HepG2 (cell line): ENCODE measurements at places on chromosomes 16 and 17. TPM values are rescaled to one million over a fixed set of nuclear protein-coding genes. Genes with fewer than 3 reads are reported as not detected.

- H3K27ac ChIP-seq, result peak overlapping the region; percentile 97
- peak overlapping the region; percentile 96 for H3K4me3 ChIP-seq
- H3K4me1 ChIP-seq, result peaks cover 44% of the 10 kb centered on the region
- no peaks in the 10 kb centered on the region; the same call in 2 of the 3 replicates for H3K27me3 ChIP-seq
- DNase-seq, result peak; percentile 100
- H3K36me3 ChIP-seq, result peaks cover 25% of the 10 kb centered on the region
Measured at GRCh38 chr17:39738983-39739884, 1.5 kb downstream of the GRB7 start.

The RASL10B gene
- 11.0 TPM in 2 replicates for total RNA-seq

The LLGL2 gene
- 53.9 and 86.7 TPM in 2 replicates for total RNA-seq

The WSCD1 gene
- 2.2 and 2.7 TPM in 2 replicates for total RNA-seq

- H3K4me1 ChIP-seq, result no peaks in the 10 kb centered on the region
- H3K4me3 ChIP-seq, result no peak overlapping the region
- peaks cover 3% of the 10 kb centered on the region for H3K36me3 ChIP-seq
Measured at GRCh38 chr16:72429671-72430081, 257.7 kb upstream of the PMFBP1 start.

The RTN4RL1 gene
- not detected in 2 replicates for total RNA-seq

The MYH1 gene
- total RNA-seq, result not detected in 2 replicates

The LPCAT2 gene
- 7.7 and 9.9 TPM in 2 replicates for total RNA-seq

The OXLD1 gene
- 34.9 and 37.5 TPM in 2 replicates for total RNA-seq

GRCh38 chr17:50356892-50357510 is 11.1 kb downstream of the XYLT2 start:
- H3K27me3 ChIP-seq, result no peaks in the 10 kb centered on the region
- no peak for DNase-seq
- no peak overlapping the region for H3K4me3 ChIP-seq

DNA sequence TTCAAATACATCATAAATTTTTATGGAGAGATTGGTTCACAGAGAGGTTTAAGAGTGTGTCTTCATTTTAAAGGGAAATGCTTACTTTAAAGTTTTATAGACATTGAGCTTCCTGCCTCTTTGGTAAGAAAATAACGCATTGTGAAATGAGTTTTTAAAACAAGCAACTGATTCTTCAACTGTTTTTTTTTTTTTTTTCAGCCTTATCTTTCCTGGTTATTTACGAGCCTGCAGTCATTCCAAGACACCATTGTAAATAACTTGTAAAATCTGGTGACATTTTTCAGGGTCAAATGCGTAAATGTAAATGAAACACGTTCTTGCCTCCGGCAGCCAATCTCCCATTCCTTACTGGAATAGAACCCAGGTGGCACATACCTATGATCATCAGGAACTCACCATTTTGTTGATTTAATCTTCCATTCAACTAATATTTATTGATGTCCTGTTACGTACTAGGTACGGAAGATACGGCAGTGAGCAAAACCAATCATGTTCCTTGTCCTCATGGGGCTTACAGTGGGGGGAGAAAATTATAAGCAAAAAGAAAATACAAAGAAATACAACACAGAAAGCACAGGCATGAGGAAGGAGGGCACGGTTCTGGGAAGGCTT is 33.2 kb upstream of the CDYL2 start:
- no peaks in the 10 kb centered on the region for H3K36me3 ChIP-seq
- no peak for DNase-seq
- H3K27me3 ChIP-seq, result no peaks in the 10 kb centered on the region
- no peak overlapping the region for H3K27ac ChIP-seq

DNA sequence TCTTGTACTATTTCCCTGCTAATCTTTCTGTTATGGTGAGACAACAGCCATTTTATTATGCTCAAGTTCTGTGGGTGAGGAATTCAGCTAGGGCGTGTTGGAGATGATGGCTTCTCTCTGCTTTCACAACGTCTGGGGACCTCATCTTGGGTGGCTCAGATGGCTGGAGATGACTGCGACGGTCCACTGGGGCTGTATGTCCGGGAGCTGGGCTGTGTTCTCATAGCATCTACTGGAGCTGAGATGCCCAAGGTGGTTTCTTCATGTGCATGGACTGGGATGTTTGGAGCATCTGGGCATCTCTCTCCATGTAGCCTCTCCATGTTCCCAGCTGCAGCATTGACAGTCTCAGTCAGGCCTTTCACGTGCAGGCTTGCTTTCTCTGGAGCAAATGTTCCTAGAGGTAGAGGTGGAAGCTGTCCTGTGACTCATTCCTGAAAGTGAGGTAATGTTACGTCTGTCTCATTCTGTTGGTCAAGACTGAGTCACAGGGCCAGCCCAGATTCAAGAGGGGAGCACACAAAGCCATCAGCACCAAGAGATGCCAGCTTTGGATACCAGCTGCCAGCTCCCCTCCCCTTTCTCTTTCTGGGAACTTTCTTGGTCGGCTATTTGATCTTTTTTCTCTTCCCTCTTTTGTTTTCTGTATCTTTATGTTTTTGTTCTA is 96.2 kb downstream of the RAP1GAP2 start:
- H3K4me3 ChIP-seq, result no peak overlapping the region
- DNase-seq, result peak; percentile 70
- H3K36me3 ChIP-seq, result no peaks in the 10 kb centered on the region
- H3K27me3 ChIP-seq, result no peaks in the 10 kb centered on the region

The ABCC11 gene
- total RNA-seq, result 1.0 and 1.2 TPM in 2 replicates

- no peaks in the 10 kb centered on the region for H3K27me3 ChIP-seq
- DNase-seq, result no peak
- H3K36me3 ChIP-seq, result no peaks in the 10 kb centered on the region
- H3K4me1 ChIP-seq, result peaks cover 13% of the 10 kb centered on the region
- no peak overlapping the region for H3K4me3 ChIP-seq
Measured at GRCh38 chr17:76276461-76277299, 11.5 kb downstream of the UBALD2 start.

DNA sequence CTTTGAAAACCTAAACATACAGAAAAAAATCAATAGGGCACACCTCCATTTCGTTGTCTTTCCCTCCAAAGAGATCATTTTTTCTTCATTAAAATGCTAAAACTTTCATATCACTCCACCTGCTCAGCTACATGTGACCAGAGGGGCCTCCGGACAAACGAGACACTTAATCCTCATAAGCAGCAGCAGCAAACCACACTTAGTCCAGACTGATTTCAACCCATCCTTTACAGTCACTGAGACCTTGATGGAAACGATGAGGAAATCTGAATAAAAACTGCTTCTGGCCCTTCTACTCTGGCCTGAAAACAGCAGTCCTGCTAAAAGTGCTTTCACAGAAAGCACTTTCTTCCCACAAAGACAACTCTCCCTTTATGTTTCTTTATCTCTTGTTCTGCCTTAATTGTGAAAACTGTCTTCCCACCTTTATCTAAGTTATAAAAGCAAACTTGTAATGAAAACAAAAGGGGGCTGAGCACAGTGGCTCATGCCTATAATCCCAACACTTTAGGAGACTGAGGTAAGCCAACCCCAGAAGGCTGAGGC is 4.6 kb downstream of the ANKRD11 start:
- H3K4me1 ChIP-seq, result peaks cover 77% of the 10 kb centered on the region
- no peak for DNase-seq
- peaks cover 29% of the 10 kb centered on the region for H3K36me3 ChIP-seq

The KCNJ16 gene
- total RNA-seq, result not detected in 2 replicates

- H3K36me3 ChIP-seq, result peaks cover 42% of the 10 kb centered on the region
- no peaks in the 10 kb centered on the region for H3K27me3 ChIP-seq
- H3K4me3 ChIP-seq, result no peak overlapping the region
- peak; percentile 26 for DNase-seq
- H3K27ac ChIP-seq, result no peak overlapping the region
Measured at GRCh38 chr16:4261557-4262172, 11.2 kb downstream of the TFAP4 start.

The NTN1 gene
- total RNA-seq, result 0.04 TPM in 1 of 2 replicates, not detected in the other

DNA sequence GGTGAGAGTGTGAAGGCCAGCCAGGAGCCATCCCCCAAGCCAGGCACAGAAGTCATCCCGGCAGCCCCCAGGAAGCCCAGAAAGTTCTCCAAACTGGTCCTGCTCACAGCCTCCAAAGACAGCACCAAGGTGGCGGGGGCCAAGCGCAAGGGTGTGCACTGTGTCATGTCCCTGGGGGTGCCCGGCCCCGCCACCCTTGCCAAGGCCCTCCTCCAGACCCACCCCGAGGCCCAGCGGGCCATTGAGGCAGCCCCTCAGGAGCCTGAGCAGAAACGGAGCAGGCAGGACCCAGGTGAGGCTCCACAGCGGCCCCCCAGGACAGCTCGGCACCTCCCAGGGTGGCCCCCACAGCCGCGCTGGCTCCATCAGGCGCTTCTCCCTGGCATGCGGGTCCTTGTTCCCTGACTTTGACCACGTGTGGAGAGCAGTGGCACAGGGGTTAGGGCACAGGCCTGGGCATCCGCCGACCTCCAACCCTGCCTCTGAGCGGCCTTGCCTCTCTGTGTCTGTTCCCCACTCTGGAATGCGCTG is 13.5 kb downstream of the FLYWCH2 start:
- no peak overlapping the region for H3K4me3 ChIP-seq
- peaks cover 2% of the 10 kb centered on the region for H3K36me3 ChIP-seq
- DNase-seq, result no peak
- no peaks in the 10 kb centered on the region for H3K27me3 ChIP-seq

DNA sequence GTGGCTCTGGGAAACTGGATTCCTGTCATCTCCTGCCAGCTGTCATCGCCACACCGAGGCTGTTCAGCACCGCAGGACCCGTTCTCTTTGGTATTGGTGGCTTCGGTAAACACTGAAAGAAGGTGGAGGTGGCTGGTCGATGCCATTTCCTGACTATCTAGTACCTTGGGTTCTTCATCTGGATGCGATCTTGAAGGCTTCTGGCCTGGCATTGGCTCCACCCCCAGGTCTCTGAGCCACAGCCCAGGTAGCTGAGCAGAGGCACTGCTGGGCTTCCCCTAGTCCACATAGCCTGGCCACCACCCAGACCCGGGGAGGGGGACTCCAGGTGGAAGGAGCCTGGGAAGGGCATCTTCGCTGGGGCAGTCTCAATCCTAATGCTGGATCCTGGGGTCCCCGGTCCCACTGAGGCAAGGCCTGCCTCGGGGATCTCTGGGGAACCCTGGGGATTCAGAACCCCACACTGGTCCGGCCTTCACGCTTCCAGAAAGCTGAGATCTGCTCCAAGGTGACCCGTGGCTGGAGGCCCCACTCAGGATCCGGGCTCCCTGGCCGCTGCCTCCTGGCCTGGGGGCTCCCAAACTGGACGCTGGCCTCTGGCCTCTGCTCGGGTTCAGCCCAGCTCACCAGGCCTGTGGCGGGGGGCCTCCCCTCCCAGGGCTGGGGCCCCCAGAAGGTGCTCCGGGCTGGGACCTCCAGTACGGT is 1.8 kb downstream of the C16orf54 start:
- no peaks in the 10 kb centered on the region for H3K36me3 ChIP-seq
- H3K4me3 ChIP-seq, result no peak overlapping the region
- no peak for DNase-seq
- peaks cover 42% of the 10 kb centered on the region for H3K4me1 ChIP-seq
- H3K27me3 ChIP-seq, result peaks cover 11% of the 10 kb centered on the region; the same call in 2 of the 3 replicates

DNA sequence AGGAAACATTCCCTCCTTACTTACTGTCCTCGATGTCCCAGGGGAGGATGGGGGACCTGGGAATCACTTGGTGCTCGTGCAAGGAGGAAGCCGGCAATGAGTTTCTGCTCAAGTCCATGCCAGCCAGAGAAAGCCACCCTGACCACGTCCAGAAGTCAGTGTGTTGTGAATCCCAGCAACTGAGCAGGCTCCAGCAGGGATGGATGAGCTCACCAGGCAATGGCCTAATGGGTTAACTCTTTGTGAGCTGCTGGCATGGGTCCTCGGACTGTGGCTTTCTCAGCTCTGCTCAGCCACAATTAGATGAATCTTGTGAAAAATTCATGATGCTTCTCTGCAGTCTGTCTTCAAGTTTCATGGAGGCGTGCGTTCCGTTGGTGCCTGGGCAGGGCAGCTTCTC is at the start of gene PIRT:
Gene PIRT, minus strand, starts transcription at position 167 of the 400 bp plus-strand sequence. CDS start 12,442 bp downstream, outside the sequence.
- H3K4me1 ChIP-seq, result no peaks in the 10 kb centered on the region
- DNase-seq, result no peak
- no peak within 1 kb of the TSS for H3K27ac ChIP-seq
- H3K36me3 ChIP-seq, result no peaks in the 10 kb centered on the region

DNA sequence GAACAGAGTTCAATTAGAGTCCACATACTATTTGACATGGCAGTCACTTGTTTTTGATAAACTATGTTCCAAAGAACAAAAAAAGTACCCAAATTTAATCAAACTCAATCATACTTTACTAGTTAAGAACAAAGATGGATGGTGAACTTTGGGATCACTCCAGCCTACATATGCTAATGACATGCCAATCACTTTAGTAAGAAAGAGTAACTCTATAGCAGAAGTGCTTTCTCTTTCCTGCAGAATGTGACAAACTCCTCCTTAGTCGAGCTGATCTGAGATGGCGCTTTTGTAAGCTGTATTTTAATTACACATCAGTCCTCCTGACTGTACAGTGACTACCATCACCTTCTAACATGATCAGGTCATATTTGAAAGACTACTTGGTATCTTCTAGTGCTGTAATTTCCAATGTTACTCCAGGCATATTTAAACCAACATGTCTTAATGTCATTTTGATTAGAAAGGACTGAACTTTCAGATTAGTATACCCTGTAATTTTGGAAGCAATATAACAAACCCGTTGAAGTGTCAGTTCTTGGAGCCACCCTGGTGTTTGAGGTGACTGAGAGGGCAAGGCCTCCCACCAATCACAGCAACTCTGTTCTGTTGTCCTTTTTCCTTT is 4.1 kb downstream of the NETO2 start:
- H3K27ac ChIP-seq, result no peak overlapping the region
- peaks cover 18% of the 10 kb centered on the region for H3K4me1 ChIP-seq
- H3K36me3 ChIP-seq, result no peaks in the 10 kb centered on the region

The HBA2 gene
- total RNA-seq, result not detected in 2 replicates

The GRAPL gene
- not detected in 2 replicates for total RNA-seq

The MEFV gene
- 0.11 TPM in 1 of 2 replicates, not detected in the other for total RNA-seq

The SLFN14 gene
- total RNA-seq, result not detected in 2 replicates

GRCh38 chr17:81888988-81889595 is 2.3 kb downstream of the ALYREF start:
- peak overlapping the region; percentile 76 for H3K27ac ChIP-seq
- no peak for DNase-seq
- H3K4me1 ChIP-seq, result peaks cover 36% of the 10 kb centered on the region
- H3K4me3 ChIP-seq, result no peak overlapping the region
- H3K27me3 ChIP-seq, result no peaks in the 10 kb centered on the region
- H3K36me3 ChIP-seq, result peaks cover 41% of the 10 kb centered on the region

- no peak overlapping the region for H3K4me3 ChIP-seq
- no peak for DNase-seq
- H3K4me1 ChIP-seq, result no peaks in the 10 kb centered on the region
- peaks cover 21% of the 10 kb centered on the region; the same call in 2 of the 3 replicates for H3K36me3 ChIP-seq
Measured at GRCh38 chr17:31339906-31340661, 18.7 kb upstream of the EVI2A start.

- H3K27ac ChIP-seq, result no peak overlapping the region
- no peak for DNase-seq
- no peaks in the 10 kb centered on the region; the same call in 1 of the 2 replicates for H3K27me3 ChIP-seq
Measured at GRCh38 chr16:85502357-85502756, 110.8 kb upstream of the GSE1 start.
